ENCODE measurements at places on chromosomes 2 and 18.
A peak's percentile ranks its signal among the peaks of the same experiment; 100 is the strongest.

GRCh38 chr2:218290316-218291261 lies 1.7 kb downstream of the TMBIM1 start:
- no peak for DNase-seq

DNA sequence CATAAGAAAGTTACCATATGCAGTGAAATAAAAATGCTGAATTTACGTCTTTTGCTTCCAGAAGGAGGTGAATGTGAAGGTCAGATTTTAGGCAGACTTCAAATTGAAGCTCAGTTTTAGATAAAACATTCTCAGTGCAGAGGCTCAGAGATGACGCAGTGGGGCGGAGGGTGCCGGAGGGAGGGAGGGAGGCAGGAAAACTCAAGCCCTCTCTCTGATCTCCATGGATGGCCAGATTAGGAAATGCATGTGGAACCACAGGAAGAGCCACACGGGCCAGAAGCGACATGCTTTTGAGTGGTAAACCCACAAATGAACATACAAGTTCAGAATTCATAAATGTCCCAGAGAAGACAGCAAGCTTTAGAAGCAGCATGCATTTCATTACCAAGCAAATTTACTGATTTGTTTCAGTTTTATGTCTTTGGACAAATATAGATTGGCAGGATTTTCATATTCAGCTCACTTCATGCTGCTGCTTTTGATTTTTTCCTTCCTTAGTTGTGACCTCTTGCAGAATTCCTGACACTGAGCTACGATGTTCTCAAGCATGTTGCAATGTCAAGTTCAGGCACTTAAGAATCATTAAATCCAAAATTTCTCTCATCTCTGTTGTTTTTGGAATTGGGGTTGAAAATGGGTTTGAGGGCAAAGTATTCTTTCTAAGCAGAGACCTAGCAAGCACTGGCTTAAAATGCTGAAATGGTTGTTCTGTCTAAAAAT lies 29.7 kb upstream of the APCDD1 start:
- peak; percentile 30 for DNase-seq

DNA sequence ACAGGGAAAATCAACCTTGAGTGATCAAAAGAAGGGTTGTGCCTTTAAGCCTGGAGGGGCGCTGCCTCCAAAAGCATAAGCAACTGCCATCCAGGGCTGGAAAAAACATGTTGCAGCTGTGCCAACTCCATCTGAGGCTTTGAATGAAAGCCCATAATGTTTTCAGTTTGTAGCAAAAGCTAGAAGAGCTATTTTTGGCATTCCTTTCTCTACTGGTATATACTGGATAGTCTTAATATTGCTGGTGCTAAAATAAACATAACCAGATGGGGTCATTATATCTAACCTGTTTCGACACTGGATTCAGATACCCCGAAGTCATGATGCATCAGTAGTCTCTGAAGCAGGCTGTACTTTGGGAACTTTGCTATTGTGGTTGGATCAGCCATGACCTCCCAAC lies 25.1 kb downstream of the ANXA4 start:
- DNase-seq, result peak; percentile 34

DNA sequence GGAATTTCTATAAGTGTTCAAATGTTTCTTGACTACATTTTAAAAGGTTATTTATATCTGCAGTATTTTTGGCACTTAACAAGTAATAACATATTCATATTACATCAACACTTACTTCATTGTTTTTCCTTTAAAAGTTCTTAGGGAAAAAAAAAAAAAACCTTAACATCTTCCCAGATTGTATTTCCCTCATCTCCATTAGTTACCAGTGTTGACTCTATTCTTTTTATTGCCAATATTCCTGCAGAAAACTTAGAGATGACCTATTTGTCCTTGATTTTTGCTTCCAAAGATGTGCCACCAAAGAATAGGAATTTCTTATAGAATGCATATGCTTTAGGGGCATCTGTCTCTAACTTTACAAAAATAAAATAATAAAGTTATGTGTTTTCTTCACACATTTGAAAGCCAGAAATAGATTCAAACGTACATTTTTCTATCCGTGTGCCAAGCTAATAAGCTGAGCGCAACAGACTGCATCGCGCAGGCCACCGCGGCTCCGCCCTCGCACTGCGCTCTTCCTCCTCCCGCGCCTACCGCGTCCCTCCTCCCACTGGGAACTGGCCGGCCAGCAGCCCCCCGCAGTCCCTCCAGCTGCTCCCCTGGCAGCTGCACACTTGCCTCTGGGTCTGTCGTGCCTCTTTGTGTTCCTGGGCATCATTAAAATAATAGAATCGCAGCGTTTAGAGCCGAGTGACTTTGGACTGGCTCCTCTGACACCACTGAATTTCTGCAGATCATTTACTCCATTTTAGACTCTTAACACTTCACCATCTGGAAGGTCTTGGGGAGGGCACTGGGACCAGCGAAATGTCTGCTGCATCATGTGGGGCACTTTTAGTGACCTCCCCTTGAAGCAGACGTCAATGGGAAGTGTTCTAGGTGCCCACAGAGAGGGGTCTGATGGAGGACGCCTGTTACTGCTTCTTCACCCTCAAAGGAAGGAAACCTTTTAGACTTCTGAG lies 21.2 kb upstream of the NAB1 start:
- no peak for DNase-seq

- no peak for DNase-seq
Measured at GRCh38 chr2:240256704-240257637, 116.5 kb upstream of the OTOS start.

DNA sequence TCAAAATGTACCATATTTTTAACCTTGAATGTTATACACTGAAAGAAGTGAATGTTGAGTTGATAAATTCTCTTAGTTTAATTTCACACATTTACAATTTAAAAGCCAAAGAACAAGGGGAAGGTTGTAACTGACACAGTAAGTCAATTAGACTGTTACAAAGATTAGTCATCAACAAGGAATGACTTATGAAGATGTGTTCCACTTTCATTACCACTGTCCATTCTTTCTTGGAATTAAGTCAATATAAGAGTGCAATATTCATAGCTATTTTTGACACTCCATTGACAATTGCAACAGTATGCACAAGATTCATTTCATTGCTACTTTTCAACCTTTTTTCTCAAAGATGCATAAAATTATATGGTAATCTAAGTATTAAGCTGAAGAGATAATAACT lies 291.3 kb downstream of the RIT2 start:
- DNase-seq, result no peak

DNA sequence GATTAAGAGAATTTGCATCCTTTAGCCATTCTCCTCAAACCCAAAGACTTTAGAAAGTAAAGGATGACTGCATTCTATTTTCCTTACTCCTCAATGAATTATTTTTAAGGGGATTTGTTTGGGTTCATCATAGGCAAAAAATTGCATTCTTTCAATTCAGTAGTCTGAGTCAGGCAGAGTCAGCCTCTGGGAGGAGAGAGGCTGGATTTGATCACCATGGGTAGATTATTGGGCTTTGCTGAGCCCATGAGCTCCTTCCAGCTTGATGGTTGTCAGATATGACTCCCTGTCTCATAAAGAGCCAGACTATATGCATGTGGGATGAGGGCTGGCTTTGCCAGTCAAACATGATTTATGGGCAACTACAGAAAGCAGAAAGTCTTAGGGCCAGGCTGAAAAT lies 101.2 kb downstream of the KCNS3 start:
- DNase-seq, result peak; percentile 88

DNA sequence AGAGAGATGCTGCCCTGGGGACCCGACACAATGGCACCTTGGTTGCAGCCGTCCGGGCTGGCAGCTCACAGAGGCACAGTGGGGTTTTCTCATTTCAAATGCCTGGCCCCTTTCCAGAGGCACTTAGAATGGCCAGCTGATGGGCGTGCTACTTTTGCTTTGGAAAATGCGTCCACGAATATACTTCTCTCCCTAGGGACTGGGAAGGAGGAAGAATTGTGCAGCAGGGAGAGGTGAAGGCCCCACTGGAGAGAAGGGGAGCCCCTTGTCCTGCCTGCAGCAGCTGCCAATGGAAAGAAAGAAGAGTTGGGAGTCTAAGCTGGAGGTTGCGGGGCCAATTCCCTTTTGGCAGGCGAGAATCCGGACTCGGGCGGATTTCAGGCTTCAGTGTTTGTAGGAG lies 1.1 kb upstream of the MAL start:
- DNase-seq, result no peak
